ENCODE measurements at places on chromosomes 6 and 20.
A peak's percentile ranks its signal among the peaks of the same experiment; 100 is the strongest.

GRCh38 chr6:93243231-93243778, 176.1 kb downstream of the EPHA7 start:
- DNase-seq = no peak

- no peak for DNase-seq
Observed at GRCh38 chr6:36875250-36875633, 639 bp upstream of the PPIL1 start.

DNA sequence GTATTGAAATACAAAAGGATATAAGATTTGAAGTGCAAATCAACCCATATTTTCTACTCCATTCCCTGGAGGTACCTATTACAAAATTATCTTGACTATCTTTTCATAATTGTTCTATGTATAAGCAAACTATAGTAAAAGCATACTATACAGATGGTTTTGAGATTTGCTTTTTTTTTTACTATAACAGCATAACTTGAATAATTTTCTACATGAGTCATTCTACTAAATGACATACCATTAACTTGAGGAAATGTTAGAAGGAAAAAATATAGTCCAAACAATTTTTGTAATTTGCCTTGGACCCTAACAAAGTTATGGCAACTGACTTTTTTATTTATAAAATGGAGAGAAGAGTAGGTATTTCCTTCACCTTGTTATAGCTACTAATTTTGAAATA, 472.7 kb downstream of the PKHD1 start:
- DNase-seq = no peak

DNA sequence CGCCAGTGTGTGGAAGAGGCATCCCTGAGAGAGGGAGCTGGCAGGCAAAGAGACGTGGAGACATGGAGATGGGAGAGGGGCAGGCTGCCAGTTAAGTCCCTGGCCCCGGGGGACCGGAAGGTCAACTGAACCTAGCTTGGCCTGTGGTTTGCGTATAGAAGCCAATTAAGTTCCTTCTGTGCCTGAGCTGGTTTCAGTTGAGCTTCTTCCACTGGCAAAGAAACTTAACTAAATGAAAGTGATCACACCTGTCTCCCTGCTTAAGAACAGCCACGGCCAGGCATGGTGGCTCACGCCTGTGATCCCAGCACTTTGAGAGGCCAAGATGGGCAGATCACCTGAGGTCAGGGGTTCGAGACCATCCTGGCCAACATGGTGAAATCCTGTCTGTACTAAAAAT, 26.7 kb upstream of the NNAT start:
- DNase-seq = no peak

DNA sequence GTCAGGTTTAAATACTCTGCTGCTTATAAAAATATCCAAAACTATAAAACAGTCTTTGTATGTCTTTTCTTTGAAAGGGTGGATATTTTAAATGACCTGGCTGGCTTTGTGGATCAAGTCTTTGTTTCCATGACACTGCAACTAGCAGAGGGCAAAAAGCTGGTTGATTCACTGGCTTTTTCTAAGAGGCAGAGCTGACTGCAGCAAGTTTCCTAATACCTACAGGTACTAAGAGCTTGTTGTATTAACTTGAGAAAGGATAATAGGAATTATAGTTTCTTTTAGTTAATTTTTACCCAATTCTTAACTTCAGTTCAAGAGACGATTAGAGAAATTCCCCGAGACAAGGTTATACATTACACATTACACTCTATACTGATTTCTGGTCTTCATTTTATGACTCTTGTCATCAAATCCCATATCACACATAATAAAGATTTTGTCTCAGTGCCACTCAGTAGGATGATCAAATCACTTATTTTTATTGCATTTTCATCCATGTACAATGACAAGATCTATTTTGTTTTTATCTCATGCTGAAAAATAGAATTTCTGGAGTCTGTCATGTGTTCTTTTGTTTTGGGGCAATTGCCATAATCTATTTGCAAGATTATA, 120.1 kb upstream of the RIMS1 start:
- no peak for DNase-seq

GRCh38 chr6:133245422-133245903, 4.3 kb downstream of the EYA4 start:
- no peak for DNase-seq

- no peak for DNase-seq
Observed at GRCh38 chr6:24100024-24100769, 25.8 kb upstream of the NRSN1 start.

GRCh38 chr6:1503811-1504210, 105.9 kb upstream of the FOXC1 start:
- no peak for DNase-seq

- no peak for DNase-seq
Observed at GRCh38 chr20:10591946-10592521, 81.8 kb downstream of the JAG1 start.

DNA sequence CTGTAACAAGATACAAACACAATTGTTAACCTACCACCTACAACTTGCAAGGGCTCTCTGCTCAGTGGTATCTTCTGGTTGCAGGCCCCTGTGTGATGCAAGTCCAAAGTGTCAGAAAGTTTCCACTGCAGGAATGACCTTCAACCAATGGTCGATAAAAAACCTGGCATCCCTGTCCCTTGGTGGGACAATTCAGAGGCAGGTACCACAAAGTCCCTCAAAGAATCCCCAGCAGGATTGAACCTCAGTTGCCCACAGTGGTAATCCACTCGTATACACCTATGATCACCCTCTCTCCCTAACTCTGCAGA, 15.9 kb downstream of the GLO1 start:
- no peak for DNase-seq

- DNase-seq = no peak
Observed at GRCh38 chr6:87705070-87705691, 3.1 kb upstream of the AKIRIN2 start.

GRCh38 chr6:18309046-18309445, 44.7 kb upstream of the DEK start:
- no peak for DNase-seq

- DNase-seq = no peak
Observed at GRCh38 chr6:108353853-108354252, 59.0 kb downstream of the AFG1L start.

DNA sequence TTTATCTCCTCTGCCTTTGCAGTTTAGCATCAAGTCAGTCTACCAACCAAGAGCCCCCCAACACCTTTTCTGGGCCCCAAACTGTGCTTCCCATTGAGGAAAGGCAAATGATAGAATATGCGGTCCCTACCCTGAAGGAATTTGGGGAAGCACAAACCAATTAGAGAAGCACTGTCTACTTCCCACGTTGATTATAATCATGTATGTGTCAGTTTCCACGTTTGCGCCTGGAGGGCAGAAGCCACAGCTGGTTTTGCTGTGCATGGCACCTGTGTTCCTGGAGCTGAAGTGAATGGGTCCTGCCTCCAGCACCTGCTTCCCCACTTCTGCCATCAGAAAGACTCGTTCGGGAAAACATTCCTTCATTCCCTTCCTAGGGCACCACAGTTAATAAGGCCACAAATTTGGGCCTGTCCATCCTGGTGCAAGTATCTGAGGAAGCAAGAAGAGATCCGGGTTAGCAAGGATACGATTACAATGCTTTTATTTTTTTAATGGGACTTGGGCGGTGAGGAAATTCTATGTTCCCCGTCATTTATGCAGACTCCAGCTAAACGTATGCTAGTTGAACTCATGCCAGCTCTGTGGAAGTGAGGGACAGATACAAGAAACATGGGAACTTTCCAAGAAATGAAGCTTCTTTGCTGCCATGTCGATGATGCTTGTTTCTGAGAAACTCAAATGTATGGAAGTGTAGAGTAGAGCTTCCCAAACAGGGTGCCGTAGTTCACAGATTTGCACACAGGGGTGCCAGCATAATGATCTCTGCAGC, 333.5 kb downstream of the NRN1 start:
- DNase-seq = no peak

DNA sequence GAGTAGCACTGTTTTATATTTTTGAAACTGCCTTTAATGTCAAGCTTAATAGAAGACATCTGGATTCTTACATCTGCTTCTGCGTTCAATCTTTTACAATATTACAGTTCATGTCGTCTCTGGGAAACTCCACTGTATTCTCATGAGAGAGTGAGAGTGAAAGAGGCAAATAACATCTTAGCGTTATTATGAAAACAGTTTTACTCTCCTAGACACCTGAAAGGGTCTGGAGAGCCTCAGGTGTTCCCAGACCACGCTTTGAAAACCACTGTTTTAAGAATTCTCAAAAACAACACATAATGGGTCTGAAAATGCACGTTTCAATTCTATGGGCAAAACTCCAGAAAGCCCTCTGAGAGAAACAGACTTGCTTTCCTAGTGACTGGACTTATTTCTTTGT, 63.3 kb downstream of the ARHGAP18 start:
- DNase-seq = no peak

- no peak for DNase-seq
Observed at GRCh38 chr6:57198926-57199636, 23.0 kb downstream of the RAB23 start.

- DNase-seq = no peak
Observed at GRCh38 chr6:126134491-126134890, 148.2 kb downstream of the TRMT11 start.

GRCh38 chr6:135325624-135326424, 144.7 kb downstream of the MYB start:
- no peak for DNase-seq

DNA sequence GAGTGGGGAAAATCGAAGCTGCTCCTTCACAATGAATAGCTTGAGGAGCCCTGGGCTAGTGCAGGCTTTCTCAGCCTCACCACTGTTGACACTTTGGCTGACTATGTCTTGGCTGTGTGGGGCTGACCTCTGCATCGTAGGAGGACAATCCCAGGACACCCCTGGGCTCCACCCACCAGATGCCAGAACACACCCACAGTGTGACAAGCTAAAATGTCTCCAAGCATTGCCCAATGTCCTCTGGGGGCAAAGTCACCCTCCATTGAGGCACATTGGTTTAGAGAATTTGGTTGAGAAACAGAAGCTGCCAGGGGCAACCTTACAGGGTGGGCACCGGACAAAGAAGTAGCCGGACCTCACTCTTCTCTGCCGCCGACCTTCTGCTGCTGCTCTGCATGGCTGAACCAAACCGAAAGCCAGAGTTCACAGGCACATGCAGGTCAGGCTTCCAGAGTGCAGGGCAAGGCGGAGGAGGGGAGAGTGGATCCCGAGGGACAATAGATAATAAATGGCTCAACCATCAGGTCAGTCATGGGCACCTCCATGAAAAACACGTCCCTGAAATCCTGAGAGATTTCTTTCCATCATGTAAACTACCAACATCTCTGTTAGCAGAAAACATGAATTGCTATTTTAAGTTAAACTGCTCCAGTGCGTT, 189.0 kb downstream of the LRFN2 start:
- DNase-seq = no peak

DNA sequence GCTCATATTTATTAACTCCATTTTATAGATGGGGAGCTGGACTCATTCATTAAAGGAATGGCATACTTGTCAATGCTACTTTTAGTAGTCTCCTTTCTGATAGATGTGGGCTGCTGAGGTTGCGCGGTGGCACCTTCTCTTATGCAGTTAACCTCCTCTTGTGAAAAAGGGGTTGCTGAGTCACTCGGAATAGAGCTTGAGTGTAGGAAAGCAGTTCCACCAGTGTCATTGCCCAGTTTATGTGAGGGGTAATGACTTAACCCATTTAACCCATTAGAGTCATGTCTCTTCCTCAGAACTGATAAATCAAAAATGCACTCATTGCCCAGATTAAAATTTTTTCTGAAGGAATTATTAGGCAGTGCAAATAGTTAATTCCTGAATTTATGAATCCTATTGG, 6.3 kb downstream of the MAPK14 start:
- peak; percentile 12 for DNase-seq

Measured in activated T-helper 9 cell treated with anti-CD3 and anti-CD28 coated beads, Interleukin-2, amount 50 U/mL, for 16 hours (primary cell).